Dermis blood vessel endothelial cell (primary cell): ENCODE measurements at places on chromosomes 6 and 20. TPM values are rescaled to one million over a fixed set of nuclear protein-coding genes. Genes with fewer than 3 reads are reported as not detected.

OSTM1 gene
- total RNA-seq, result 31.1 and 37.1 TPM in 2 replicates

IL17A gene
- total RNA-seq, result not detected in 2 replicates

GGTLC1 gene
- total RNA-seq, result not detected in 2 replicates

LINC00237 gene
- not detected in 2 replicates for total RNA-seq

PRSS35 gene
- total RNA-seq, result not detected in 2 replicates

GTSF1L gene
- total RNA-seq, result not detected in 2 replicates

PDE10A gene
- total RNA-seq, result 9.7 and 12.2 TPM in 2 replicates

PCK1 gene
- total RNA-seq, result not detected in 2 replicates

TINAG gene
- not detected in 2 replicates for total RNA-seq

ZNF165 gene
- 0.17 and 0.23 TPM in 2 replicates for total RNA-seq

MATN4 gene
- 0.09 and 0.17 TPM in 2 replicates for total RNA-seq

SLC32A1 gene
- 0.05 TPM in 1 of 2 replicates, not detected in the other for total RNA-seq

DDX27 gene
- 31.0 and 31.1 TPM in 2 replicates for total RNA-seq

TGM3 gene
- total RNA-seq, result not detected in 2 replicates
